ENCODE measurements at places on chromosomes 13 and 19.

- DNase-seq, result no peak
Observed at GRCh38 chr19:10352764-10353671, 13.6 kb upstream of the ICAM3 start.

GRCh38 chr19:32313569-32314265 is 31.7 kb upstream of the ZNF507 start:
- no peak for DNase-seq

DNA sequence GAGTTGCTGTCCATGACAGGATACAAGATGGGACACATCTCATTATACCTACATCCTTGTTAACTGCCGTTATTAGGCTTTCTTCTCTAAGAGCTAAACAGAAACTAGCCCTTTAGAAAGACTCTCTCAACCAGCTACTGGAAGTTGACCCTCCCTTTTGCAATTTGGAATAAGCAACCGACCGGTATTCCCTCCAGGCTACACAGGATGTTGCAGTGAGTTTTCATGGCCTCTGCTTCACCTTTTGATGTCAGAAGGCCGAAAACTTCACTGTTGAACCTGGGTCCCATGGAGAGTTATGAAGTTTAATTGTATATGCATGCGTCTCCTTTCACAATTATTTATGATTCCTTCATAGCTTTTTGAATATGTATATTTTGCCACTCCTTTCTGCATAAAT is 1042.5 kb upstream of the SPRY2 start:
- DNase-seq, result no peak

- DNase-seq, result no peak
Observed at GRCh38 chr13:38875186-38875875, 115.3 kb downstream of the STOML3 start.

- no peak for DNase-seq
Observed at GRCh38 chr19:45863840-45864628, at the start of gene FOXA3. TSS of gene FOXA3 (plus strand) at chr19:45864326. CDS start at chr19:45864457, 131 bp downstream.

DNA sequence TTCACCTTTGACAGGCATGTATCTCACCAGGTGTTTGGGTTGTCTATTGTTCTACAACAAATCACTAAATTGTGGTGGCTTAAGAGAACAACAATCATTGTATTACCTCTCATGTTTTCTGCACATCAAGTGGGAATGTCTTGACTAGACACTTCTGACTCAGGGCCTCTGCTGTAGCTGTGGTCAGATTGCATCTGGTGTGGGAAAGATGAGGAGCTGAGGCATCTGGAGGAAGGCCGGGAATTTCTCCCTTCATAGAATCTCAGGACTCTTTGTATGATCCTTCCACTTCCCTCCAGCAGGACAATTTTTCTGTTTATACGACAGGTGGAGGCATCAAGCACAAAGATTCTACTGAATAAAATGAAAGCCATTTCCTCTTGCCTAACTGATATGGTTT is 511.8 kb upstream of the NBEA start:
- no peak for DNase-seq

GRCh38 chr13:80312967-80313366 is 28.0 kb downstream of the SPRY2 start:
- DNase-seq, result no peak

DNA sequence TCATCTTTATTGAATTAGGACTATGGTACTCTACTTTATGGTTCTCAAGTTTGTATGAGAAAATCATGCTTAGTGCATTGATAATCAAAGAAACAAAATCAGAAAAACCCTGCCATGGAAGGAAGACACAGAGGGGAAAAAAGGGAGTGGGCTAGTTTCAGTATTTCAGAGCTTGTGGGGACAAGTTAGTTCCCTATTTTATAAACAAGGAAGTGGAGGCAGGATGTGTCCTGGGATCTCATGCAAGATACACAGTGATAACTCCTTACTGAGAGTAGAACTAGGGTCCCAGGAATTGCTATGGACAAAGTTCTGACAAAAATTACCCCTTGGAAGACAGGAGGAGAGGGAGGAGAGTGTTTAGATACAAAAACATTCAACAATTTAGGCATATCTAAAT is 1277.3 kb downstream of the UQCRFS1 start:
- DNase-seq, result no peak

GRCh38 chr13:34931572-34931971 is 10.5 kb upstream of the NBEA start:
- no peak for DNase-seq

DNA sequence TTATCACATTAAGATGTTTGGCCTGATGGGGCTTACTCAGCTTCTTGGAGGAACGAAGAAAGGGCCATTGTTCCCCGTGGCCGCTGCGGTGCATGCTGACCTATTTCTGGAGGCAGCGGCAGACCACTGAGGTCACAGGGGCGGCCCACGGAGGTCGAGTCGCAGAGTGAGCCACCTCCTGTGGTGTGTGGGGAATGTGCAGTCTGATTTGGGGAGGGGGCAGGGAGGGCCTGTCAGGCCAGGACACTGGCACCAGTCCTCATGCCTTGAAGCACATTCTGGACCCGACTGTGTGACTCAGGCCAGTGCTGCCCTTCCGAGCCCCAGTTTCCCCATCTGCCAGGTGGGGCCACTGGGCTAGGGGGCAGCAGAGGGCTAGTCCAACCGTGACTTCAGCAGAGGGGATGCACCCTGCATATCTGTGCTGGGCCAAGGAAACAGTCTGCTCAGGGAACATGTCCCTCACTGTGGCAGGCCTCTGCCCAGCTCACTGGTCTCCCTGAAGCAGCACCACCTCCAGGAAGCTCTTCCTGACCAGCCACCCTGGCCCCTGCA is 6.3 kb downstream of the SLC7A10 start:
- no peak for DNase-seq

DNA sequence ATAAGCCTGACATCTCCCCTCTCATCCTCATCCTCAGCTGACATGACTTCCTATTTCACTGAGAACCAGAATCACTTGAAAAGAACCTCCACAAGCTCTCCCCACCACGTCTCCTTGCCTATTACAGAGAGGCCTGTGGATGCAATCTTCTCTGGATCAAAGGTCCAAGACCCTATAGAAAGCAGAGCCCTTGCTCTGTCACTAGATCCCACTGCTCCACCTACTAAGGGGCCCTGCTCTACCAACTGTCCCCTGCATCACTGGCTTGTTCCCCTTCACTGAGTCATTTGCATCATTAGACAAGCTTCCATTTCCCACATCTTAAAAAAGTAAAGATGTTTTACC is 40.8 kb downstream of the RCBTB2 start:
- DNase-seq, result no peak

- no peak for DNase-seq
Observed at GRCh38 chr13:36000028-36000427, 131.2 kb downstream of the DCLK1 start.

DNA sequence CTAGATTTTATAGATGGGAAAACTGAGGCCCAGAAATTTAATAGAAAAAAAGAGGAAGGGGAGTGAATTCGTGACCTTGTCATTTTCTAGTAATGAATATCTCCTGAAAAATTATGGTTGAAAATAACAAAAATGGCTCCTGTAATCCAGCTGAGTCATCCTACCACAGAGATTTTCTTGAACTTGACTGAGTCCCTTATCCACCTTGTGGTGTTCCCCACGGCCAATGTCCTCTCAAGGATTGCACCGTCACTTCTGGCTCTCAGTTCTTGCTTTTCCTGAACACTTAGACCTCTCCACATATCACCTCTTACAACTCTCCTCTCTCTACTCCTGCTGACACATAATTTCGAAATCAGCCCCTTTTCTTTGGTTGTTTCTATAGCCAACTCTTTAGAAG is 1.2 kb upstream of the KATNAL1 start:
- no peak for DNase-seq

- peak; percentile 45 for DNase-seq
Observed at GRCh38 chr19:55086730-55087541, 11.3 kb downstream of the EPS8L1 start.

GRCh38 chr19:39582442-39582841 is 19.9 kb upstream of the LGALS13 start:
- DNase-seq, result no peak

- DNase-seq, result peak; percentile 60
Observed at GRCh38 chr19:40466219-40466984, 399 bp upstream of the SPTBN4 start.

GRCh38 chr19:40603071-40603388 is 1.9 kb downstream of the LTBP4 start:
- DNase-seq, result no peak

- peak; percentile 58 for DNase-seq
Observed at GRCh38 chr19:55005684-55006488, 32.2 kb downstream of the GP6 start.

GRCh38 chr19:55544776-55545439 is 435 bp downstream of the SBK3 start:
- no peak for DNase-seq

DNA sequence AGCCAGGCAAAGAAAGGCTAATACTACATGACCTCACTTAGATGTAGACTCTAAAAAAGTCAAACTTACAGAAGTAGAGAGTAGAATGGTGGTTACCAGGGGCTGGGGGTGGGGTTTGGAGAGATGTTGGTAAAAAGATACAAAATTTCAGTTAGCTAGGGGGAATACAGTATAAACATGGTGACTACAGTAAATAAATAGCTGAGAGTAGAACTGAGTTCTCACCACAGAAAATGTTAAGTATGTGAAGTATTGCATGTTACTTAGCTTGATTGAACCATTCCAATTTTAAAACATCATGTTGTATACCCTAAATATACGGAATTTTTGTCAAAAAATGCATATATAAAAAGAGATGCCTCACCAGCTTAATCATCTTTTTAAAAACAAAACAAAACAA is 67.5 kb upstream of the DOCK9 start:
- DNase-seq, result no peak

- DNase-seq, result no peak
Observed at GRCh38 chr13:85833921-85834320, 34.7 kb upstream of the SLITRK6 start.

GRCh38 chr13:34853161-34853560 is 88.9 kb upstream of the NBEA start:
- no peak for DNase-seq

DNA sequence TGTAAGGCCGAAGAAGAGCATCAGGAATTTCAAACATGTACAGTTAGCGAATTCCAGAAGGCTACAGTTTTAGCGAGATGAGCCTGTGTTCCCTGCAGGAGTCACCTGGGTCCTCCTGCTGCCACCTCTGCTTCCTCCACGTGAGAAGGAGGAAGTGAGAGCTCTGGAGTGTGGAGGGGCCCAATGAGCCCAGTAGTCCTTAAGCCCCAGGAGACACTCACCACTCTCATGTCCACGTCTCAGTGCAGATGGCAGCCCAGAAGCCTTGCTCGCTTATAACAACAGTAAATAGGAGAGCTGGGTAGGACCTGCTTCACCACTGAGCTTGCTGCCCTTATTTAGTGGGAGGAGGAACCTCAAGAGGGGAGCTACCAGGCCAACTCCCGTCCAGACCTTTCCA is 44.3 kb downstream of the SERP2 start:
- no peak for DNase-seq

DNA sequence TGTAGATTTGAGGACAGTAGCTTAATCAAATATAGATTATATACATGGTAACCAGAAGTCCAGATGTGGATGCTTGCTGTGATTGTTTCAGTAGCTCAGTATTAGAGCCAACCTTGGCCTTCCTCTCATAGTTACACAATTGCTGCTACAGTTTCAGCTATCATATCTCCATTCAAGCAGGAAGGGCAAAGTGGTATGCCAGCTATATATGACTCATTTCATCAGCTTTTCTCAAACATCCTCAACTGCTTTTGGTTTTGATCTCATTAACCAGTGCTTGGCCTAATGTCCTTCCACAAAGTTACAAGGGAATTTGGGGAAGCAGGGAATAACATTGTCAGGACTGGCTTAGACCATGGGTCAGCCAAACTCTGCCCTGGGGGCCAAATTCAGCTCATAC is 73.0 kb upstream of the MAB21L1 start:
- DNase-seq, result no peak

DNA sequence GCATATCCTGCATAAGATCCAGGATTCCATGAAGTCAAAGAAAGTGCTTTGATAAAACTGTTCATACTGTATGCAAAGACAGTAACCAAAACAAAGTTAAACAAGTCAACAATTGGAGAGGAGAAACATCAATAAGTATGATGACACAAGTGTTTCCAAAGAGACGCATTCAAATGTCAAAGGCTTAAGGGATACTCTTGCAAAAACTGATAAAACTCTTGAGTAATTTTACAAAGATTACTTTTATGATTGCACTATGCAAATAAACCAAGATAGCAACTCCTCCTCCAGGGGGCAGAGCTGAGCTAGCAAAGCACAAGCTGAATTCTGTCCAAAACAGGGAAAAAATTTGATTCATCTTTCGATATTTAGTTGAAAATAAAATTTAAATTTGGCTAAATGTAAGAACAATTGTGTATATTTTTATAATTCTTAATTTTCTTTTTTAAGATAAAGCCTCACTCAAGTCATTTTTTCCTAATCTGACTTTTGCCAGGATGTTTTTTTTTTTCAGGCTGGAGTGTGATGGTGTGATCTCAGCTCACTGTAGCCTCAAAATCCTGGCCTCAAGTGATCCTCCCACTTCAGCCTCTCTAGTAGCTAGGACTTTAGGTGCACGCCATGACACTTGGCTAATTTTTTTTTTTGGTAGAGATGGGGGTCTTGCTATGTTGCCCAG is 84.0 kb downstream of the MZT1 start:
- DNase-seq, result peak; percentile 43

DNA sequence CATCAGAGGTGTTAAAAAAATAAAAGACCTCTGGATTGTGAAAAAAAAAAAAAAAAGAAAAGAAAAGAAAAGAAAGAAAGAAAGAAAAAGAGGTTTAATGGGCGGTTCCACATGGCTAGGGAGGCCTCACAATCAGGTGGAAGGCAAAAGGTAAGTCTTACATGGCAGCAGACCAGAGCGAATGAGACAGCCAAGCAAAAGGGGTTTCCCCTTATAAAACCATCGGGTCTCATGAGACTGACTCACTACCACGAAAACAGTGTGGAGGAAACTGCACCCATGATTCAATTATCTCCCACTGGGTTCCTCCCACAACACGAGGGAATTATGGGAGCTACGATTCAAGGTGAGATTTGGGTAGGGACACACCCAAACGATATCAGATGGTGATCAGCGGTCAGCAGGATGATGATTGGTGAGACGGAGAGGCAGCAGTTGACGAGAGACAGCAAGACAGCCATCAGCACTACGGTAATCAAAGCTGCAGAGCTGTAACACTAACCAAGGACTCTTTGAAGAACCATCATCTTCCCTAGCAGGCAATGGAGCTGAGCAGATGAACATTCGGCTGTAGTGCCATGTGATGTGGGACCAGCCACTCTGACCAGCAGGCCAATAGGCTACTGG is 3.9 kb upstream of the CD209 start:
- no peak for DNase-seq

GRCh38 chr13:114048443-114048842 is 74.6 kb upstream of the C13orf46 start:
- no peak for DNase-seq

Data from T-helper 1 cell (primary cell).